ENCODE measurements at places on chromosomes 7 and 10.

GRCh38 chr10:2681891-2682290 lies 385.5 kb upstream of the PFKP start:
- no peak for DNase-seq

DNA sequence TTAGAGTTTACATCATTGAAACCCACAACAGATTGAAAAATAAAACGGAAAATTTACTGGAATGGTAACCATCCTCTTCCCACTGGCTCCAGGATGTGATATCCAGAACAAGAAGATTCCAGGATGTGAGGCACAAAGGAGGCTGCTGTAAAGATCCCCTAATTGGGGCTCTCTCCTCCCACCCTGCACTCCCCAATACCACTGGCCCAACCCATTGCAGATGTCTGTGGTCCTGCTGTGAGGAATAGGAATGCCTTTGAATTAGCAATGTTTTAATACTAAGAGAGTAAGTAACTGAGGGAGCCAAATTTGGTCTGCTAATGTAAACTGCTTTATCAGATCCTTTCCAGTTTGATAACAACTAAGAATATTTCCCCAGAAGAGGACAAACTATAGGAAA lies 225.9 kb upstream of the INHBA start:
- no peak for DNase-seq

GRCh38 chr10:97069576-97070362 lies 116.0 kb downstream of the SLIT1 start:
- DNase-seq: peak; percentile 38

- no peak for DNase-seq
Observed at GRCh38 chr10:84499846-84500245, 171.5 kb downstream of the CCSER2 start.

DNA sequence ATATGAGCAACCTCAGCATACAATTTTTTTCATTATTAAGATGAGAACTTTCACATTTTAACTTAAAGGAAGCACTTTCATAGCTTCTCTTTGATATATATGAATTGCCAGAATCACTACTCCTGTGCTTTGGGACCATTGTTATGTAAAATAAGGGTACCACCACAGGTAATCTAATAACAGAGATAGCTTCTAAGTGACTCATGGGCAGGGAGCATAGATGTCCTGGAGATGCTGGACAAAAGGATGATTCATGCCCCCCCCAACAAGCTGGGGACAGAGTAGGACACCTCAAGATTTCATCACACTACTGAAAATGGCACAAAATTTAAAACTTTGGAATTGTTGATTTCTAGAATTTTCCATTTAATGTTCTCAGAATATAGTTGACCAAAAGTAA lies 641.1 kb downstream of the PCDH15 start:
- DNase-seq: no peak

DNA sequence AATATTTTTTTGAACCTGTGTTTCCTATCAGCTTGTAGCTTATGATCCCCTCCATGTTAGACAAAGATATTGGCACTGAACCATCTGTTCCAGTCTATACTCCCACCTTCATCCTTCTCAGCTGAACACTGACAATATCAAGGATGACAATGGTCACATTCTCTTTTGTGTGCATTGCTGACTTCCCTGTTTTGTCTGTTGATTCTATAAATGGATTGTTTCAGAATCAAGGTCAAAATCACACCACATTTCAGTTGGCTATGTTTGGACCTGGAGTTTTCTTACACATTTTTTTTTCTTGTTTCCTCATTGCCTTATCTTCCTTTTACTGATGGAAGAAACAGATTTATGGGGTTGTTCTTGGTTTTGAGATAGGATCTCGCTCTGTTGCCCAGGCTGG lies 11.3 kb upstream of the SMURF1 start:
- DNase-seq: peak; percentile 12

DNA sequence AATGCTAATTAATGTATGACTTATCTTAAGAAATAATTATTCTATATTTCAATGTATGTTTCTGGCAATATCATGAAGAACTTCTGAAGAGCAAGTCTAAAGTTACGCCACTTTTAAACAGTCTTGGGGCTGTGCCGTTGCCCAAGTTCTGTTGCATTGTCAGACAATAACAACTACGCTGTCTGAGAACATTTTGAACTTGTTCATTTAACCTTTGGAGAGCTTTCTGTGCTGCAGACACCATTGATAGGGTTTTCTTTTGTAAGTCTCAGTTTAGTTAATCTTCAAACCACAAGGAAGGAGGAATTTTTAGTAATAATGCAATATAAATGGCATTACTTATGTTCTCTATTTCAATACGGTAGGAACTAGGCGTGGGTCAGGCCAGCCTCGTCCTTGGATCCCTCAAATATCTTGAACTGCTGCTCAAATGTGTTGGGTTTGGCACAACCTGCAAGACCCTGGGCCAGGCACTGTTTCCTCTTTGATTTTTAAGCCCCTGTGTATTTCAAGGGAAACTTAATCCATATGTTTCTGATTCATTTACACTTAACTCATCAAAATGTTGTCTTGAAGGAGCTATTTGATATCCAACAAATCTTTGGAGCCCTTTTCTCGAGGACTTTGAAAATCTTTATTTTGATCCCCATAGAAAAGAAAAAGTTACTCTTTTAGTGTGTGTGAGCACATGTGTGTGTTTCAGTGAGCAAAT lies 215.5 kb downstream of the INHBA start:
- no peak for DNase-seq

DNA sequence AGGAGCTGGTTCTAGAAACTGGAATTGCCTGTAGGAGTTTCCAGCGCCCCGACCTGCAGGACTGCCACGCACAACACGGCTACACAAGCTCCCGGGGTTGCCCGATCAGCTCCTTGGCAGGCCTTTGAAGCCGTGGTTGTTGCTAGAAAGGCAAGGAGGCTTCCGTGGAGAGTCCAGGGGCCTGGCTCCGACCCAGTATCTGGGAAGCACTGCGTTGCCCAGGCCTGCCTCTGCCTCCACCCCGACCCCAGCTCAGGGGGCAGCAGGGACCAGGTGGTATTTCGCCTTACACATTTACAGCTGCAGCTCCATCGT lies 54.4 kb downstream of the PROSER2 start:
- no peak for DNase-seq

GRCh38 chr7:46220066-46220630 lies 299.1 kb upstream of the IGFBP3 start:
- no peak for DNase-seq

DNA sequence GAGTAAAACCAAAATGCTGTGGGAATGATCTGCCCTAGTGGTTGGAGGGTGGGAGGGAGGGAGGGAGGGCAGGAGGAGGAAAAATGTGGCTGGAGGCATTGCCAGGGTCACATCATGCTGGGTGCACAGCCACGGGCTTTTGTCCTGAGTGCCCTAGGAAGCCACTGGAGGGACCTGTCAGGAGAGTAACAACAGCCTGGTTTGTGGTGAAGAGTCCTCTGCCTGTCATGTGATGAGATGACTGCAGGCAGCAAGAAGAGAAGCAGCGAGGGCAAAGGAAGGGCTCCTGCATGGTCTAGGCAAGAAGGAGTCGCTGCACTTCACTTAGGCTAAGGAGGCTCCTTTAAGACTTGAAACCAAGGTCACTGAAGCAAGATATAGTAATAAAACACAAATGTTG lies 65.6 kb downstream of the PKD1L1 start:
- DNase-seq: no peak

DNA sequence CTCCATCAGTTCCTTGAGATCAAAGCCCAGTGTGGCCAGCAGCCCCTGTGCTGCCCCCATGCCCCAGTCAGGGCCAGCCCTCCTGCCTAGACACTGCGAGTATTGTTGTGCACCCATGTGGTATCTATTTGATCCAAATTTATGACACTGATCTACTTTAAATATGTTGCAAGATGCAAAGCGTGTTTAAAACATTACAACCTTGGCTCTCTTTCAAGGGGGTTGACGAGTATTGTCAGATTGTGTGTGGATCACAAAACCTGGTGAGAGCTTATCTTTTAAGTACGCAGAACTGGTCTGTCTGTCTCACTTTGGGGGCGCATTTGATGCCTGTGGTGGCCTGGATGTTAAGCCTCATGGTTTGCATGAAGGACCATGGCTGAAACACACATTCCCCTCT lies 108.9 kb downstream of the COL13A1 start:
- no peak for DNase-seq

DNA sequence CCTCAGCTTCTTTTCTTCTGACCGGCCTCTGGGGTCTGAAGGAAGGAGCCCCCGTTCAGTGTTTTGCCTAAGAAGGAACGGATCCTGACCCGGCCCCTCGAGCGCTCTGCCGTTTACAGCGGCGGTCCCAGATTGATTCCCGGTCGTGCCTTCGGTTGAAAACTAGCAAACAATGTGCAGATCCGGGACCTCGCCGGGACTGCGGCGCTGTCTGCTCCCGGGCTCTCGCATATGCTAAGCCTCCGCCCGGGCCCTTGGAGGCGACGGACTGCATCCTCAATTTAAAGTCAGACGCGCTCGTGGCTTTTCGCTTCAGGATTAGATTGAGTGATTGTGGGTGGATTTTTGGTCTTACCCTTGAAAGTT lies 559 bp downstream of the DBF4 start:
- peak; percentile 61 for DNase-seq

DNA sequence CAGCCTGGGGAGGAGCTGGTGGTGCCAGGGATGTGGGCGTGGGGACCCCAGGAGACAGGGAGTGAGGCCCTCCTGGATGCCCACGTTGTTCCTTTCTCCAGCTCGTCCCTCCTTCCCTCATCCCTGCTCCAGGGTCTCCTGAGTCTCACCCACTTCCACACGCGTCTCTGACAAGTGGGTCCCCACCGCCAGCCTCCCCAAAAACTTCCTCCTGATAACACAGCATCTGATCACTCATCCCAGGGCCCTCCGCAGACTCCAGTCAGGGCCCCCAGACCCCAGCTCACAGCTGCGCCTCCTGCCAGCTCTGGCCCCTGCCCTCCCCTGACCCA lies 60.6 kb upstream of the INPP5A start:
- DNase-seq: no peak

- DNase-seq: peak; percentile 85
Observed at GRCh38 chr7:6395898-6396595, 51.7 kb downstream of the DAGLB start.

DNA sequence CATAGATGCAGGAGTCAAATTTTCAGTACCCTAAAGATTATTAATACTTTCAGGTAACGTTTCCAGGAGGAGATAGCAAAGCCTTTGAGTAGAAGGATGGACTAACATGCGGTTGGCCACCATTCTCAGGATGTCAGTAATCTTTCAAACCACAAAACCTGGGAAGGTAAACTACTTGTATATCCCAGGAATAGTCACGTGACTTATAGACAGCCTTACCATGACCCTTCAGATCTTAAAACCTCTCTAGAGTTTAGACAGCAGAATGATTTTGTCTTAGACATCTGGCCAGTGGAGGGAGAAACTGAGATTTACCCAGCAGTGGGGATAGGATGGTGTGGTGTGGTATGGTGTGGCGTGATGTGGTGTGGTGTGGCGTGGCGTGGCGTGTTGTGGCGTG lies 447.8 kb upstream of the GALNT17 start:
- no peak for DNase-seq

DNA sequence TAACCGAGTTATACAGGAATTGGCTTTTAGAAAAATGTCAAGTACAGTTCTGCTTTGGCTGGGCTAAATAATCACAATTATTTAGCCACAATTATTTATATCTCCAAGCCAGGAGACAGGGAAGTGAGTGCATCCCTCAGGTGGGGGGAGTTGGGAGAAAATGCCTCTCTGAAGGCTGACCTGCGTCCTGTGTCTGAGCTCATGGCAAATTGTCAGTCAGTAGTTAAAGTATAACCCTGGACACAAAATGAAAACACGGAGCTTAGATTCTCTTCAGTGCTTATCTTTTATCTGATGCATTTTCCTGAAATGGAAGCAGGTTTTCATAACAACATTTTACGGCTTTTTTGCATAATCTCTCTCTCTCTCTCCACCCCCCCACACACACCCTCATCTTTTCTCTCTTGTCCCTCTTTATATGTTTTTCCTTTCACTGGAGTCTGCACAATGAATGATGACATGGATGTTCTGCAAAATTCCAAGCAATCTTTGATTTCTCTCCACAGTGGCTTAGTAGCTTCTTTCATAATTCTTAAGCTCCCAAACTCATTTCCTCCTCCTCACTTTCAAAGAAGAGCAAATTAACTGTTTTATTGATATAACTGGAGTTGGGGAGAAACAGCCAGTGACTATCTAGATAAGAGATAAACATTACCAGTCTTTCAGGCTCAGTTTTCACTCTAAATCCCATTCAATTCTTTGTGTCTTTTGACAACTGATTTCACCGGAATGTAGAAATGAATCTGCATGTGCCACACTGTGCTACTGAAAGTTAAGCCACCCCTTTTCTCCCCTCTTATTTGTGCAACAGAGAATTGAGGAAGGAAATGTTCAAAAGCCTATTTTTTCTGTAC lies 521.4 kb upstream of the GHITM start:
- no peak for DNase-seq

DNA sequence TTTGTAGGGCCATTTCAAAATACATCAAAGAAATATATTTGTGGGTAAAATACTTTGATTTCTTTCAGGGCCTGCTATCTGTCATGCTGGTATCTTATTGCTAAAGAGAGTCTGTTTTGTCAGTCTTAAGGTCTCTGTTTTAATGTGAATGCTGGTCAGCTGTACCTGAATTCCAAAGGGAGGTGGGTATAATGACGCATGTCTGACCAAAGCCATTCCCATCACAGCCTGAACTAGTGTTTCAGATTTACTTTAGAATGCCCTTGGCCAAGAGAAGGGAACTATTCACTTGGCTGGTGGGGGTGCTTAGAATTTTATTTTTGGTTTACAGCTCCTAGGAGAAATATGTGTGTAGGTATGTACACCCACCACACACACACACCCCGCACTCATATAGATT lies 30.6 kb upstream of the MYL10 start:
- no peak for DNase-seq

DNA sequence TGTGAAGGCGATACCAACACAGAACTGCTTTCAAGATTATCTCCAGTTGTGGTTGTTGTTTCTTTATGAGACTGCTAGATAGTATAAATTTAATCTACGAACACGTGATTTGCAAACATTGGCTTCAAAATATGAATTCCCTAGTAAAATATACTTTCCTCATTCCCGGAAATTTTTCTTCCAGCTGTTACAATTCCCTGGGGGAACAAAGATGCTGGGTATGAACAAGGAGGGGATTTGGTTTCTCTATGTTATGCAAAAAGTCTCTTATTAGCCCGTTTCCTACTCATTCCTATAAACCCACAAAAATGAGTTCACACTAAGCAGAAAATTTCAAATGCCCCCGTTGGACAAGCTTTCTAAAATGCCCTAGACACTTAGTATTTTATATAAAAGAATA lies 928.3 kb downstream of the CNTNAP2 start:
- no peak for DNase-seq

DNA sequence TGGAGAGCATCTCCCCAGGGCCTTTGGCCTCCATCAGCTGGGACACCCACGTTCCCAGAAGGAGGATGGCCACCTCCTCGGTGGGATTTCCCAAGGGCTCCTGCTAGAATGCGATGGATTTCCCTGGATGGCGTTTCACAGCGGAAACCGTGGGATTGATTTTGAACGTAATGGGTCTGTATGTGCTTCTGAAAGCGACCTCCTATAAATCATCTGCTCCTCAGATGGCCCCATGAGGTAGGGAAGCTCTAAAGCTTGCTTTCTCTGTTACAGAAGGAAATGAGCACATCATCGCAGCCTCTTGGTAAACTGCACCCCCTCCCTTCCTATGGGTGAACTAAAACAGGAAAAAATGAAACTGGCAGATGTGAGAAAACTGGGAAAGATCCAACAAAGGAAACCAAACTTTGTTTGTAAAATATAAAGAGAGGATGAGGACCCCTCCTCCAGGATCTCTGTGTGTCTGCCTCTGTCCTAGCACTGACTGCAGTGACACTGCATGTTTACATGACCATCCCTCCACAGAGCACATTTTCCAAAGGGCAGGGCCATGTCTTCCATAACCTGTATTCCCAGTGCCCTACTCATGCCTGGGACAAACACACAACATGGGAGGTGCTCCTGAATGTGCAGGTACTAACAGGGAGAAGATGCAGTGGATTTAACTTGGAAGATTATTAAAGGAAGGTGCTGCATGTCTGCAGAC lies 57.6 kb downstream of the LYZL1 start:
- no peak for DNase-seq
